AML-193 (cell line): ENCODE measurements at places on chromosomes 16 and 17.

- no peak for DNase-seq
Observed at GRCh38 chr17:32265192-32265923, at the start of gene RHBDL3. TSS of gene RHBDL3 (plus strand) at chr17:32265832. CDS start at chr17:32266190, 358 bp downstream.

DNA sequence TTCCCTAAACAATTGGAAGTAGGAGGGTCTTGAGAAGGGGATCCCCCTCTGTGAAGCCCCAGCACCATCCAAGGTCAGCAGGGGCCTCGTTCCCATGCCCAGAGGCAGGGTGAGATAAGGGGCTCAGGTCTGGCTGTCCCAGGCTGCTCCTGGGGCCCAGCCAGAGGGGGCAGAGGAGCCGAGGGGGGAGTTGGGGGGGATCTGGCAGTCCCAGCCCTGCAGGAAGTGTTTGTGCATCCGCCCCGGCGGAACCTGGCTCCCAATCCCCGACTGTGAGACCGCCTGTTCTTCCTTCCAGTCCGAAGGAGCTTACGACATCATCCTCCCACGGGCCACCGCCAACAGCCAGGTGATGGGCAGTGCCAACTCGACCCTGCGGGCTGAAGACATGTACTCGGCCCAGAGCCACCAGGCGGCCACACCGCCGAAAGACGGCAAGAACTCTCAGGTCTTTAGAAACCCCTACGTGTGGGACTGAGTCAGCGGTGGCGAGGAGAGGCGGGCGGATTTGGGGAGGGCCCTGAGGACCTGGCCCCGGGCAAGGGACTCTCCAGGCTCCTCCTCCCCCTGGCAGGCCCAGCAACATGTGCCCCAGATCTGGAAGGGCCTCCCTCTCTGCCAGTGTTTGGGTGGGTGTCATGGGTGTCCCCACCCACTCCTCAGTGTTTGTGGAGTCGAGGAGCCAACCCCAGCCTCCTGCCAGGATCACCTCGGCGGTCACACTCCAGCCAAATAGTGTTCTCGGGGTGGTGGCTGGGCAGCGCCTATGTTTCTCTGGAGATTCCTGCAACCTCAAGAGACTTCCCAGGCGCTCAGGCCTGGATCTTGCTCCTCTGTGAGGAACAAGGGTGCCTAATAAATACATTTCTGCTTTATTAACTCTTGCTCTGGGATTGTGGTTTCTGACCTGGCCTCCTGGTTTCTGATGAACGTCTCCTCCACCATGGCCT lies 14.9 kb downstream of the GPRC5C start:
- DNase-seq: no peak

DNA sequence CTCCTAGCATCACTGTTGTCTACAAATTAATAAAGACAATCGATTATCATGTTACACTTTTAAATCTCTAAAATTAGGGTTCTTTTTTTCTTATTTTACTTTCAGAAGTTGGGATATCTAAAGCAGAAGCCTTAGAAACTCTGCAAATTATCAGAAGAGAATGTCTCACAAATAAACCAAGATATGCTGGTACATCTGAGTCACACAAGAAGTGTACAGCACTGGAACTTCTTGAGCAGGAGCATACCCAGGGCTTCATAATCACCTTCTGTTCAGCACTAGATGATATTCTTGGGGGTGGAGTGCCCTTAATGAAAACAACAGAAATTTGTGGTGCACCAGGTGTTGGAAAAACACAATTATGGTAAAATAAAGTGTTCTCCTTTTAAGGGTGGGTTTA lies 2.4 kb downstream of the RAD51C start:
- no peak for DNase-seq

DNA sequence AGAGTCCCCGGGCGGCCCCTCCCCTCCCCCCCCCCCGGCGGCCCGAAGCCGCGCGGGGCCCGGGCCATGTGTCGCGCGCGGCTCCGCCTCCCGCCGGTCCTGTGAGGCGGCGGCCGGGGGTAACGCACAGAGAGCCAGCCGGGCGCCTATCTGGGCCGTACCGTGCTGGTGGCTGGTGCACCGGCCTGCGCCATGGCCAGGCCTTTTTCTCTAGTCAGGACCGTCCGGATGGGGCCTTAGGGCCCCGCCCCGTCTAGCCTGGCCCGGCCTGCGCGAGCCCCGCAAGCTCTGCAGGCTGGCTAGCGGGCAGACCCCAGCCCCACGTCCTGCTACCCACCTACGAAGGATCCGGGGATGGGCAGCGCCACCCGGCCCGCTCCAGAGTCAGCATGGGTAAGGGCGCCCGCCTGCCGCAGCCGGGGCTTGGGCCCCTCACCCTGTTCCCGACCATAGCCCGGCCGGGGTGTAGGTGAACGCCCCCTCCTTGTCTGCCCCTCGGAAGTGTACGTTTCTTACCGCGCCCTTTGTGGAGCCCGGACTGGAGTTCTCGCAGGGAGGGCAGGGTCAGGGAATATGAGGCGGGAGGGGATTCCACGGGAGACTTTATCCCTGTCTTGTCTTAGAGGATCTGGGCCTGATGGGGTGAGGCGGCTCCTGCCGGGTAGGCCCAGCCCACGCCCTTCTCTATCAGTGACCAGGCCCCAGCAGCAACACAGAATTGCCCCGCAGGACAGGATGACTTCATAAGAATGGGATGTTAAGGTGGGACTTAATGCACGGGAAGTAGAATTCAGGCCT lies at the start of gene CENPT:
CENPT (minus strand) TSS at position 630 of the 798 bp plus-strand sequence. CDS start 13,834 bp downstream, outside the sequence.
- peak; percentile 53 for DNase-seq

DNA sequence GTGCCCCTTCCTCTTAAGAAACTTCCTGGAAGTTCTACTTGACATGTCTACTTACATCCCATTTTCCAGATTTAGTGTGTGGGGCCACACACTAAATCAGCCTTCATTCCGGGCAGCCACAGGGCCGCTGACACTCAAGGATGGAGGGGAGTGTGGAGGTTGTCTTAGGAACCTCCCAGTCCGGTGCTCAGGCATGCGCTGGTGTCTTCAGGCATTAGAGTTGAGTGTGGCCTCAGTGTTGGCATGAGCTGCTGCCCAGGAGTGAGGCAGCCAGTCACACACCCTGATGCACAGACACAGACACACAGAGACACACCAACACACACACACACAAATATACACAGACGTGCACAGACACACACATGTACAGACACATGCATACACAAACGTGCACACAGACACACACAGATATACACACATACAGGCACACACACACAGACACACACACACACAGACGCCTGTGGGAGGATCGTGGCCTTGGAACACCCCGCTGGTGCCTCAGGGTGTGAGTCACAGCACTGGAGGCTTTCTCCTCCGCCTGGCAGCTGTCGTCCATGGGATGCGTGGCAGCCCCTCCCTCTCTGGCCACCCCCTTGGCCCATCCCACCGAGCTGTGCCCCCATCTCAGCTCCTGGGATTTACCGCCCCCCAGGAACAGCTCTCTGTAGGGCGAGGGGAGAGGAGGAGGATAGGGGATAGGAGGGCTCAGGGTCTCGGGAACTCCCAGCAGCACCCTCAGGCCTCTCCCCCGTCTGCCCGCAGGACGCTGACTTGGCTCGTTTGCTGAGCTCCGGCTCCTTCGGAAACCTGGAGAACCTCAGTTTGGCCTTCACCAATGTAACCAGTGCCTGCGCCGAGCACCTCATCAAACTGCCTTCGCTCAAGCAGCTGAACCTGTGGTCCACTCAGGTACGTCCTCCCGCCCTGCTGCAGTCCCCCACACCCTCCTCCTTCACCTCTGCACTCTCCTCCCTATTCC lies 75.6 kb upstream of the PLCG2 start:
- DNase-seq: no peak

DNA sequence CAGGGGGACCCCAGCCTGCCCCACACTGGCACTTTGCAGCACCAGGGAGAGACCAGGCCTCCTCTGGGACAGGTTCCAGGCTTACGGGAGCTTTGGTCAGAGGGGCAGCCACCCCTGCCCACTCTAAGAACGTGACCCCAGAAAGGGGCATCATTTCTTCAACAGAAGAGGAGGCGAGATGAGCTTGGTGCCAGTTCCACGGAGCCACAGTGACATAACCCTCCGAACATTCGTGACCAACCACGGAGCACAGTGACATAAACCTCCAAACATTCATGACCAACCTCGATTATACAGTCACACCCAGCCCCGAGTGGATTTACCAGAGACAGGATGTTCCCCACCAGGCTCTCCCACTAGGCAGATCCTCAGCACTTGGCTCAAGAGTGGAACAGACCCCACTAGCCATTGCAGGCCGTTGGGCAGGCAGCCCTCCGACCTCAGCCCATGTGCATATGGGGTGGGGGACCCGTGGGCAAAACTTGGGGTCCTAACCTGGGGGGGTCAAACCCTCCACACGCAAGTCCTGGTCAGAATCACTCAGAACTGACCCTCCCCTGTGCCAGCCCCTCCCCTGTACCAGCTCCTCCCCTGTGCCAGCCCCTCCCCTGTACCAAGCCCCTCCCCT lies 112.9 kb downstream of the METRNL start:
- no peak for DNase-seq

DNA sequence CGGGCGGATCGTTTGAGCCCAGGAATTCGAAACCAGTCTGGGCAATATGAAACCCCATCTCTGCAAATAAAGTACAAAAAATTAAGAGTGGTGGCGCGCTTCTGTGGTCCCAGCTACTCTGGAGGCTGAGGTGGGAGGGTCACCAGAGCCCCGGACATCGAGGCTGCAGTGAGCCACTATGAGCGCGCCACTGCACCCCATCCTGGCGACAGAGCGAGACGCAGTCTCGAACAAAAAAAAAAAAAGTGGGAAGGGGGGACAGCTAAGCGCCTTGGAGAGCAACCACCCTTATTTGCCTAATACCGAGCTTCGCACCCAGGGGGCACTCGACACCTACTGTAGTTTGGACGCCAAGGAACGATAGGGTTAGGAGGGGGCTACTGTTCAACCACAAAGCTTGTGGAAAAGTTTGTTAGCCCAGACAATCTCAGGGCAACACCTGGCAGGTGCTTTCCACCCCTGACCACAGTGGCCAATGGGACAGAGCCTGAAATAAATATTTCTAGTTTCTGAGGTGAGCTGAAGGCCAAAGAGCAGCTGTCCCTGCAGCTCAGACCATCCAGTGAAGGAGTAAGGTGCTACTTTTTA lies 847 bp upstream of the PSMC3IP start:
- DNase-seq: peak; percentile 93

DNA sequence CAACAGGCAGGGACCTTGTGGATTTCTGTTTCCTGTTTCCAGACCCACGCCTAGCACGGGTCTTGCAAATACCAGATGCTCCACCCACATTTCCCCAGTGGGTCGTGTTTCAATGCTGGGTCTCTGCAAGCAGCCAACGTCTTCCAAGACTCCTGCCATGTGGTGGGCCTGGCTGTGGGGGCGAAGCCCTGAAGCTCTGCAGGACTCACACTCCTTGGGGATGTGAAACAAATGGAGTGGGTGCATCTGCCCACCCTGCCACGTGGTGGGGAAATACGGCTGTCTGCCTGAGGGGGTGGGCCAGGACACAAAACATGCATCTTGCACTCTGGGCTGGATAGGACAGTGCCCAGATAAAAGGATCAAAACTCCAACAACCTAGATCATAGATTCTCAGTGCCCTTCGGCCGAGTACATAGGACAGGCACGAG lies 32.6 kb downstream of the FA2H start:
- DNase-seq: no peak

DNA sequence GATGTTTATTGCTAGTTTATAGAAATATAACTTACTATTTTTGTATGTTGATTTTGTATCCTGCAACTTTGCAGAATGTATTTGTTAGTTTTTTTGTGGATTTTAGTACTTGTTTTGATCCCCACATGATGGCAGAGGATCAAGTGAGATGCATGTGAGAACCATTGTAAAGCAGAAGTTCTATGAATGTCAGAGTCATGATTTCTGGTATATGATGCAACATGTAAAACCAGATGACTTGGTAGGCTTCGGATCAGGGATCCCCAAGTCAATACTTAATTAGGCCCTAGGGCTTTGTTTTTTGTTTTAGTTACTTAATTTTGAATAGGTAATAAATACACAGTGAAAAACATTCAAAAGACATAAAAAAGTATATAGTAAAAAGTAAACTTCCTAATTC lies 45.8 kb downstream of the ESRP2 start:
- peak; percentile 21 for DNase-seq

DNA sequence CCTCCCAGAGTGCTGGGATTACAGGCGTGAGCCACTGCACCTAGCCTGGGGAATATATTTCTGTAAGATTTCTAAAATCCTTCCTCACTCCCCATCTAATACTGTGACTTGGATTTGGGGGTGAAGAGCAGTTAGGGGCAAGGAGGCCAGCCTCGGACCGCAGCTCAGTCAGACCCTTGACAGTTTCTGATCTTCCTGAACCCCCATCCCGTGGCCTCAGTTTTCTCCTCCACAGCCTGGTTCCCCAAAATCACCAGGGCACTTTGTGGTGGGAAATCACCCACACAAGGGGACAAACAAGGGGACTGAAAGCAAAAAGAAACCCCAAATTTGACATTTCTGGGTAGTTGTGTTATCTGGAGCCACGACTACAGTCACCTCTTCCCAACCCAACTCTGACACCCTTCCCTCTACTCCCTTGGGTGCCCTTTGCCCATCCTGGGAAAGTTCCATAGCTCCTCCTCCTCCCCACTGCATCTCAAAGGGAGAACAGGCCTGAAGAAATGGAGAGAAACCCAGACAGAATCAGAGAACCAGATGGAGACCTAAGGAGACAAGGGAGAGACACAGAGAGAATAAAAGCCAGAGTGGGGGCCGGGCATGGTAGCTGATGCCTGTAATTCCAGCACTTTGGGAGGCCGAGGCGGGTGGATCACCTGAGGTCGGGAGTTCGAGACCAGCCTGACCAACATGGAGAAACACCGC lies 2.8 kb upstream of the STAT5A start:
- DNase-seq: no peak

DNA sequence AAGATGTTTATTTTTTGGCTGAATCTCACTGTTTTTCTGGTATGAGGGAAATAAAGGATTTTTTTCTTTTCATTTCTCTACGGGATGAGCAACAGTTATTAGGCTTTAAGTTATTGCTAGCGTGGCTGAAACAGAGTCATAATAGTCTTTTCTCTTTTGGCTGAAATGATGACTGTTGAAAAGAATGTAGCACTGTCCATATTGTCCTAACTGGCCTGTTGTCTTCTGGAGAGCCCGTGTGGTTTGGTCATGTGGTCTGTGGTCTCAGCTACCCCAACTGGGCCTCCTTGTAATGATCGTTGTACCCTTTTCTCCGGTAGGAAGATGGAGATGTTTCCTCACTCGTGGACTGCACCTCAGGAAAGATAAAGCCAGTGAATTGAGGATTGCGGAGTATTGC lies 36.6 kb downstream of the EPN2 start:
- DNase-seq: no peak

- peak; percentile 22 for DNase-seq
Observed at GRCh38 chr16:84603140-84603816, 14.6 kb downstream of the COTL1 start.

DNA sequence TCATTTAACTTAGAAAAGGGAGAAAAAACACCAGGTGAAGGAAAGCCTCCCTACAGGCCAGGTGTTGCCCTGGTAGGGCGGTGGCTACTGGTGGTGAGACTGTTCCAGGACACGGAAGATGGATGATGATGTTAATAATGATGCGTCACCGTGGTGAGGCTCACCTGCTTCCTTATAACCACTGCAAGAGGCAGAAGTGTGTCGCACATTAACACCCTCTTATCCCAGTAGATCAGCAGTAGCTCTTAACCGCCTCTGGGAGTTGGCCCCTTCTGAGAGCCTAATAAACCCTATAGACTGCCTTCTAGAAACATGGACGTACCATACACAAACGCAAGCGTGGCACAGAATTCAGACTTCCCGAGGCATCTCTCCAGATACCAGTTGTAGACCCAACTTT lies 7.8 kb downstream of the BFAR start:
- DNase-seq: no peak
